Pulmonary artery endothelial cell (primary cell): ENCODE measurements at places on chromosomes 7 and 10. TPM values are rescaled to one million over a fixed set of nuclear protein-coding genes. Genes with fewer than 3 reads are reported as not detected.

GRCh38 chr10:50651808-50652207 is 28.1 kb upstream of the SGMS1 start:
- DNase-seq, result no peak

GRCh38 chr7:40761762-40762560 is 627.2 kb downstream of the SUGCT start:
- DNase-seq, result no peak

- no peak for DNase-seq
Observed at GRCh38 chr7:127770885-127771284, 118.9 kb downstream of the SND1 start.

The AASS gene
- 34.0 and 57.1 TPM in 2 replicates for total RNA-seq

DNA sequence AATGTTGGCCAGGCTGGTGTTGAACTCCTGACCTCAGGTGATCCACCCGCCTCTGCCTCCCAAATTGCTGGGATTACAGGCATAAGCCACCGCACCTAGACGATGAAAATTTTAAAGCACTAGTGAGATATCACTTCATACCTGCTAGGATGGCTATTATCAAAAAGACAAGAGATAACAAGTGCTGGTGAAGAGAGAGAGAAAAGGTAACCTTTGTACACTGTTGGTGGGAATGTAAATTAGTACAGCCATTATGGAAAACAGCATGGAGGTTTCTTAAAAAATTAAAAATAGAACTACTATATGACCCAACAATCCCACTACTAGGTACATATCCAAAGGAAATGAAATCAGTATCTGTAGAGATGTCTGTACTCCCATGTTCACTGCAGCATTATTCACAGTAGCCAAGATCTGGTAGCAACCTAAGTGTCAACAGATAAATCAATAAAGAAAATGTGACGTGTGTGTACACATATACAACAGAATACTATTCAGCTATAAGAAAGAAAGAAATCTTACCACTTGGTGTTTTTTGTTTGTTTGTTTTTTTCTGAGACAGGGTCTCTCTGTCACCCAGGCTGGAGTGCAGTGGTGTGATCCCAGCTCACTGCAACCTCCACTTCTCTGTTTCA is 12.5 kb downstream of the MMS19 start:
- DNase-seq, result no peak
